ENCODE measurements at places on chromosomes 7 and 10.

GRCh38 chr7:106566196-106566595, 94.8 kb downstream of the CCDC71L start:
- no peak for DNase-seq

DNA sequence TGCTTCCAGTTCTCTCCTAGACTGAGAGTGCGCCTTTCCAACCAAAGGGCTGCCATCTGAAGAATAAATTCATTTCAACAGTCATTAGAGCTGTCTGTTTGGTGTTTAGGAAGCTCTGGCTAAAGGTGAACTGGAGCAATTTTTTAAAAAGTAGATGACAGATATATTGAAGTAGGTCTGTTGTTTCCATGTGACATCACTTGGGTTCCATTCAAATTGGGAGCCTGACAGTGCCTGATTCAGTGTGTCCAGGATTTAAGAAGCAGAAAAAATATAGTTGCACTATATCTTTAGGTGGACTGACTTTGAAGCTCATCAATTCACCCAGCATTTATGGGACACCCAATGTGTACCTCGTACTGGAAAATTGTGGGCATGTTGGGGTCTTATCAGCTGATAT, 367.7 kb downstream of the BBS9 start:
- no peak for DNase-seq

- no peak for DNase-seq
These were observed 10.7 kb downstream of the TRIM8 start for GRCh38 chr10:102654969-102655368.

DNA sequence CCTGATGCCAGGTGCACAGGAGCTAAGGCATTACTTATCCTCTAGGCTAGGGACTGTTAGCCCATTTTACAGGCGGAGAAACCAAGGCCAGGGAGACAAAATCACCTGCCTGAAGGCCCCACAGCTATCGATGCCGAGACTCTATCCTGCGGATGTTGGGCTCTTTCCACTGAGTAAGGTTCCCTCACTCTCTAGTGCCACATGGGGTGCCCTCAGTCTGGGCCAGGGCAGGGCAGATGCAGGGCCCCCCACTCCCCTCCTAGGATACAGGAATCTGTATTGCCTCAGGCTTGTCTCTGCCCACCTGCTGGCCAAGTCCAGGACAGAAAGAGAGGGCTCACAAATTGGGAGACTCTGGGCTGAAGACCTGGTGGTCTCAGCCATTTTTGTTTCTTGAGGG, 45.7 kb downstream of the UNC5B start:
- no peak for DNase-seq

DNA sequence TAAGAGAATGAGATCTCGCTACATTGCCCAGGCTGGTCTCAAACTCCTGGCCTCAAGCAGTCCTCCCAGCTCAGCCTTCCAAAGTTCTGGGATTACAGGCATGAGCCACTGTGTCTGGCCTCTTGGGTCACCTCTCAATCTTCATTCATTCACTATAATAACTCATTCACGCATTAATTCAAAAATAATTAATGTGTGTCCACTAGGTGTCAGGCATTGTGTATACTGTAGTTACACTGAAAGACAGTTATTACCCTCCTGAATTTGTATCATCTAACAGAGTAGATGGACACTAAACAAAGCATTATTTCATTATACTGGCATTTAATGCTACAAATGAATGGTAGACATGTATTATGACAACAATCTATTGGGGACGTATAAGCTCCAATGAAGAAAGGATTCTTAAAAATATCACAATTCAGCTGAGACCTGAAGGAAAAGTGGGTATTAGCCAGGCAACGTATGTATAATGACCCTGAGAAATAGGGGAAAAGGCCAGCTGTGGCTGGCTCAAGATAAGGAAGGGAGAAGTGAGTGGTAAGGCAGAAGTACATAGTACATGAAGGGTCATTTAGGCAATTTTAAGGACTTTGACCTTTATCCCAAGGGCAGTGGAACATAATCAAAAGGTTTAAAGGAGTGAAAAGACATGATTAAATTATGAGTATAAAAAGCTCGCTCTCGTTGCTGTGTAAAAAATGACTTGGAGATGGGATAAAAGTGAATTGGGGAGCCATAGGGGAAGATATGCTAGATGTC, 150.7 kb downstream of the BTAF1 start:
- DNase-seq, result no peak

GRCh38 chr7:34162677-34163076, 257.3 kb downstream of the BMPER start:
- peak; percentile 51 for DNase-seq

DNA sequence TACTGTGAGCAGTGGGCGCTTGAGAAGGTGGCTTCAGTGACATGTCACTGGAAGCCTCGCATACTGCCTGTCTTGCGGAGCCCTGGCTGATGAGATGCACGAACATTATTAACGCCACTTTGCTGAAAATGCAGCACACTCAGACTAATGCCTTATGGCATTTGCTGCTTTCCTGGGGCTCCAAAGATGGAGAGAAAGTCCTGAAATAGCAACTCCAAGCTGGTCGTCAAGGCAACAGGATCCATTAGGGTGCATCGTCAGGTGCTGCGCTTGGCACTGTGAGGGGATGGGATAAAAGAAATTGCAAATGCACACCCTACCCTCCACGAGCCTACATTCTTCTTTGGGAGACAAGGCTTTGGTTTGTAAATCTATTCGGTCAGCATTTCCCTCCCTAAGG, 592.5 kb downstream of the TYW1 start:
- no peak for DNase-seq

DNA sequence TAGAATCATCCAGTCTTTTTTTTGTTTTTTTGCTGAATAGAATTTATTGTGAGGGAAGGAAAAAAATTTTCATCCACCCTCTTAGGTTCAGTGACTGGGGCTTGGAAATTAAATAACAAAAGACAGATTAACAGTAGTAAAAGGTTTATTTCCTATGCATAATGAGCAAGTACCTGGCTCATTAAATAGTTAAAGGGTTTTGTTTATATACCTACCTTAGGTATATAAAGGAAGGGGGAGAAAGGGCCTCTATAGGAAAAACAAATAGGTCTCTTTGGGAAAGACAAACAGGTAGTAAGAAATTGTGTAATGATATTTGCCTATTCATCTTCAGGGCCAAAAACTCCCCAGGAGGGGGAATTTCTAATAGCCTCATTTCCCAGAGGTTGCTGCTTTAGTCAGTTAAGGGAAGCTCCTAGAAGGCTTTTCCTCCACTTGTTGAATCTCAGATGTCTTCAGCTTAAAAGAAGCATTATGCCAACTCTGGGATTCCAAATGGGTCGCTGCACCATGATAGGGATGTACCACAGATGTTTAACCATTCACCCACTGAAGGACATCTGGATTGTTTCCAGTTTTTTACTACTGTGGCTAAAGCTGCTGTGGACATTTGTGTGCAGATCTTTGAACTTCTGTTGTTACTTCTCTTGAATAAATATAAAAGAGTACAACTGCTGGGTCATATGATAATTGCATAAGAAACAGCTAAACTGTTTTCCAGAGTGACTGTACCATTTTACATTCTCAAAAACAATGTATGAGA, 11.3 kb downstream of the ACADSB start:
- peak; percentile 12 for DNase-seq

DNA sequence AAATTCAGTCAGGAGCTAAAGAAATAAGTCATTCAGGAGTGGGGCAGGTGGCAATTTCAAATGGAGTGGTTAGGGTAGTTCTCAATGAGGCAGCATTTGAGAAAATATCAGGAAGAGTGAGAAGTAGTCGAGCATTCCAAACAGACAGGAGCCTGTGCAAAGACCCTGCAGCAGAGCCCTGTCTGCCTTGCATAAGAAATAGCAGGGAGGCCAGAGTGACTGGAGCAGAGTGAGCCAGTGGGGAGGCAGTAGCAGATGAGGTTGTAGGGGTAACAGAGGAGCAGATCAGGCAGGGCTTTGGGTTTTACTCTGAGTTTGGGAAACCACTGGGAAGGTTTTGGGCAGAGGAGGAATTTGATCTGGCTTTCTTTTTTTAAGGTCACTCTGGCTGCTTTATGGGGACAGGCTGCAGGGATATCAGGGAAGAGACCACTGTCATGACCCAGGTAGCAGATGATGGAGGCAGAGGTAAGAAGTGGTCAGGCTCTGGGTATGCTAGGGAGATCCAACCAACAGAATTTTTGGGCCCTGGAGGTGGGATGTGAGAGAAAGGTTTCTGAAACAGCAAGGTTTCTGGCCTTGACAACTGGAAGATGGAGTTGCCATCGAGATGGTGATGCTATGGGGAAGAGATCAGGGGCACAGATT, 1.3 kb upstream of the BLVRA start:
- no peak for DNase-seq

DNA sequence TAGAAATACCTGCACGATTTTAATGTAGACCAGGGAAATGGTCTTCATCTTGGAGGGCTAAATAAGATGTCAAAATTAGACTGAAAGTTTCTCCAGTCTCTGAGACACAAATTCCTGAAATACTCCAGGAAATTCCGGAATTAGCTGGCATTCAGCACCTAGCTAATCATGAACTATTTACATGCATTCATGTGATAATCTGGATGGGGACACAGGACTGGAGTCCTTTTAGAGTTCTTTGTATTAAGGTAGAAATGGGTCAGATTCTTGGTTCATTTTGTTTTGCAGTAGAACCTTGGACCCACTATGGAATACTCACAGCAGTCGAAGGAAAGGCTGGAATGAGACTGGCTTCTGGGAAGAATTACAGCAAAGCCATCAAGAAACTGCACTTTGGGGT, 65.3 kb upstream of the MDFIC start:
- DNase-seq, result no peak

DNA sequence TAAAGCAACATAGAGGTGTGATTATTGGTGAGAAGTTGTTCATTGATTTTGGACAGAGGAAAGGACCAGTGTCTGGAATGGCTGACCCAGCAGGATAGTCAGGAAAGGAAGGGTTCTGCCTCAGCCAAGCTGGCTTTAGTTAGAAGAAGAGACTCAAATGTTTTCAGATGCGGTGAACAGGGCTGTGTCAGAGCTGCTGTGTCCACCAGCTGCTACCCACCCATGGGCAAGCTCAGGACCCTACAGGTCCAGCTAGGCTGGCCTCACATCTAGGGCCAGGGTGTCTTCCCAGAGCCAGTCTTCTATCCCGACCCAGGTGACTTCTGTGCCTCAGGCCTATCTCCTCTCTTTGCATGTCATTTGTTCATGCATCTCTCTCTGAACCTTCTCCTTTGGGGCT, 37.3 kb upstream of the CXCL12 start:
- no peak for DNase-seq

- no peak for DNase-seq
These were observed 10.3 kb upstream of the PLAC9 start for GRCh38 chr10:80122110-80122710.

GRCh38 chr10:35092851-35093250, 2.7 kb upstream of the CUL2 start:
- DNase-seq, result no peak

DNA sequence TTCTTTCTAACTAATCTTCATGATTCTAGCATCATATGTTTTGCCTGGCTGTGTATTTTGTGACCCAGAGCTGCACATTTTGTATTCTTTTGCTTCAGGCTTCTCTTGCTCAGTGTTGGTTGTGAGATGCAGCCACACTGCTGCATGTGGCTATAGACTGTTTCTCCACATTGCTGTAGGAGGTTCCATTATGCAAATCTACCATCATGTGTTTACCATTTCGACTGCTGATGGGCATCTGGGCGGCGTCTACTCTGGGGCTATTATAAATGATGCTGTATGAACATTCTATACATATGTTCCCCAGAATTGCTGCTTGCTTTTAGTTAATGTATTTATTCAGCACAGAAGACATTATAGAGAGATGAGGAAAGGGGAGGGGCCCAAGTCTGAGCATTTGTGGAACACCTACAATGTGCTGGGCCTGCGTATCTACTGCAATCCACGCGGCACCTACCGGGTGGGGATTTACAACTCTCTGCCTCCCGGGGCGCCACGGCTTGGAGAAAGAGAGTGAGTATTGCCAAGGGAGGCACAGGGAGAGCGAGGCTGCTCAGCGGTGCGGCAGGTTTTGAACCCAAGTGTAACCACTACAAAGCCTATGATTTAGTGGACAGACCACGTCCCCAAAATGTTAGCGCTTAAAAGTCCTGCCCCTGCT, 172.5 kb downstream of the PRKAG2 start:
- no peak for DNase-seq
